ENCODE measurements at places on chromosomes 12 and 14. TPM values are rescaled to one million over a fixed set of nuclear protein-coding genes. Genes with fewer than 3 reads are reported as not detected.

GRCh38 chr12:98587084-98587483 lies 6.4 kb upstream of the SLC25A3 start:
- no peak overlapping the region for H3K4me3 ChIP-seq
- no peak for DNase-seq
- H3K27ac ChIP-seq = no peak overlapping the region
- no peaks in the 10 kb centered on the region for H3K4me1 ChIP-seq
- H3K36me3 ChIP-seq = no peaks in the 10 kb centered on the region

GRCh38 chr14:93207468-93208308 lies 632 bp downstream of the UBR7 start:
- peak overlapping the region; percentile 87 for H3K27ac ChIP-seq
- H3K27me3 ChIP-seq = no peaks in the 10 kb centered on the region
- no peaks in the 10 kb centered on the region for H3K36me3 ChIP-seq
- H3K4me1 ChIP-seq = peaks cover 18% of the 10 kb centered on the region
- peak overlapping the region; percentile 97 for H3K4me3 ChIP-seq
- DNase-seq = peak; percentile 78

- DNase-seq = no peak
- no peak overlapping the region for H3K27ac ChIP-seq
- no peak overlapping the region for H3K4me3 ChIP-seq
- H3K27me3 ChIP-seq = peaks cover 5% of the 10 kb centered on the region
- H3K4me1 ChIP-seq = no peaks in the 10 kb centered on the region
- no peaks in the 10 kb centered on the region for H3K36me3 ChIP-seq
Measured at GRCh38 chr12:52679875-52680274, 332 bp downstream of the KRT1 start.

GRCh38 chr12:105476616-105477015 lies 146.1 kb downstream of the C12orf75 start:
- H3K27ac ChIP-seq = no peak overlapping the region
- no peaks in the 10 kb centered on the region for H3K27me3 ChIP-seq
- H3K4me3 ChIP-seq = no peak overlapping the region
- H3K36me3 ChIP-seq = no peaks in the 10 kb centered on the region
- H3K4me1 ChIP-seq = peaks cover 5% of the 10 kb centered on the region

DNA sequence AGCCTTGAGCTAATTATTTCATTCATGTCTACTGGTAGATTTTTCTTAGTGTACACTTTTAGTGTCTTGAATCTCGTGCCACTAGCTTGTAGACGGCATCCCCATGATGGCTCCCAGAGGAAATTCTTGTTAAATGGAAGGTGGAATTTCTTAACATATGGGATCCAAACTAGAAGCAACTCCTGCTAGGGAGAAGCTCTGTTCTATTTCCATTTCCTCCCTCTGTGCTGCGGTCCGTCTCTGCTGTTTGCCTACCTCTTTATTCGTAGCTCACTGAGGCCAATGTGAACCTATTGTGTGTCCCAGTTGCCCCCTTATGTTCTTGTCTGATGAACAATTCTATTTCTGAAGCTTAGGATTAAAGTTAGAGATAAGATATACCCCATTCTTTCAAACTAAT lies 588 bp downstream of the PIK3C2G start:
- no peak overlapping the region for H3K27ac ChIP-seq
- no peak for DNase-seq
- no peaks in the 10 kb centered on the region for H3K27me3 ChIP-seq
- H3K4me3 ChIP-seq = no peak overlapping the region

GRCh38 chr12:97375310-97375709 lies 87.3 kb upstream of the RMST start:
- DNase-seq = no peak
- H3K4me3 ChIP-seq = no peak overlapping the region
- no peaks in the 10 kb centered on the region for H3K4me1 ChIP-seq
- no peaks in the 10 kb centered on the region for H3K27me3 ChIP-seq
- no peaks in the 10 kb centered on the region for H3K36me3 ChIP-seq
- no peak overlapping the region for H3K27ac ChIP-seq

GRCh38 chr12:32611986-32612385 lies 67.1 kb upstream of the DNM1L start:
- H3K27ac ChIP-seq = no peak overlapping the region
- H3K4me3 ChIP-seq = no peak overlapping the region
- H3K27me3 ChIP-seq = no peaks in the 10 kb centered on the region
- H3K4me1 ChIP-seq = no peaks in the 10 kb centered on the region
- peaks cover 6% of the 10 kb centered on the region for H3K36me3 ChIP-seq
- DNase-seq = no peak

DNA sequence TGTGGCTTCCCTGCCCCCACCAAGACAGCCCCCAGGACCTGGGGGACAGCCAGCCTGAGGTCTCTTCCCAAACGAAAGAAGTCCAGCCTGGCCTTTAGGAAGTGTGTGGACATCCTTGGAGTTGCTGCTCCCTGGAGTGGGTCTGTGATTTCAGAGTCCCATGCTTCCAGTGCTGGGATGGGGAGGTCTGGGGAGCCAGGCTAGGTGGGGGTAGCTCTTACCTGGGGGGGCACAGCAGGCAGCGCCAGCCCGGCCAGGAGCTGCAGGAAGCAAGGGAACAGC lies 509 bp downstream of the PGF start:
- no peaks in the 10 kb centered on the region for H3K36me3 ChIP-seq
- H3K27ac ChIP-seq = peak overlapping the region; percentile 0
- H3K4me3 ChIP-seq = peak overlapping the region; percentile 66
- DNase-seq = no peak
- no peaks in the 10 kb centered on the region for H3K27me3 ChIP-seq

CISTR gene
- not detected for total RNA-seq

OVCH1 gene
- 0.13 TPM for total RNA-seq

TTC9 gene
- total RNA-seq = 4.4 TPM

OAS2 gene
- 8.4 TPM for total RNA-seq

All from psoas muscle (tissue), 8 donors.